NCI-H1092 treated with DMSO at 0.1 percent for 48 hours (cell line): ENCODE measurements at places on chromosomes 16 and 17.

DNA sequence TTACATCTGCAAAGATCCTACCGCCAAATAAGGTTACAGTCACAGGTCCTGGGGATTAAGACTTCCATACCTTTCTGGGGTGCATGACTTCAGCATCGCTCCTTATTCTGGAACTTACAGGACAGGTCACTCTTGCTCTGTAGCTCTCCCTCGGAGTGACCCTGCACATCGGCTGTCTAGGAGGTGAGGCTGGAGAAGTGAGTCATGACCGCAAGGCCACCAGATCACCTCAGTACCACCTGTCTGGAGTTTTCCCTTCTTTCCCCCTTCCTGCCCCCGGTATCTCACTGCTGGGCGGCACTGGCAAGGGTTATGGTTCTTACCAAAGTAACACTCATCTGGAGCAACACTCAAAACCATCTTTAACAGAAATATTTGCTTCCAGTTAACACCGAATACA, 374.8 kb downstream of the SLC39A11 start:
- DNase-seq, result no peak

DNA sequence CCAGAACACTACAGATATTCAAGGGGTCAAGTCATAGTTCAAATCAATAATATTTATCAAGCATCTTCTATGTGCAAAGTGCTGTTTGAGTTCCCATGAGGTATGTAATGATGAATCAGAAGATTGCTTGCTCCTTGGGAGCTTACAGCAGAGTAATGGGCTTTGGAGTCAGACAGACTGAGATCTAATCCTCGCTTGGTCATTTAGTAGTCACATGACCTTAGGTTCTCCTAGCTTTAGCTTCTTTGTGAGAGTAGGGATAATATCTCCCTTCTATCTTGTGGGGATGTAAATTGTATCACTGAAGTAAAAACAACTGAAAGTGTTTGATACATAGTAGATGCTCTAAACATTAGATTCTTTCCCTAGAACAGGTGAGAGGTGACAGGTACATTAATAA, 30.1 kb downstream of the SNX11 start:
- DNase-seq, result no peak

DNA sequence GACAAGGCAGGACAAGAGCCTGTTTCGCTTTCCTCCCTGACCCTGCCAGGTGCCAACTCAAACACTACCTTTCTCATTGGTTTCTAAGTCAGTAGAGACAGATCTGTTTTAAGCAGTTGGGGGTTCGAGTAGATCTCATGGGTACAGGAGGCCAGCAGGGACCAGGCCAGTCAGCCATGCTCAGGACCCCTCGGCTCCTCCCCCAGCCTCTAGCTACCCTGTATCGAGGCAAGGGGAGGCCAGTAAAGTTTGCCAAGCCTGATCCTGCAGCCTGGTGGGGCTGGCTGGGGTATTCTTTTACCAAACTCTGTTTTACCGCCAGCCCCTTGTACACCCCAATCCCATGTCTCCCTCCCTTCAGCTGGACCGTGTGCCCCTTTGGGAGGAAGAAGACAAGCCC, 26.6 kb downstream of the OR1D5 start:
- DNase-seq, result no peak

- DNase-seq, result no peak
Measured at GRCh38 chr17:42141382-42141781, 13.4 kb downstream of the RAB5C start.

DNA sequence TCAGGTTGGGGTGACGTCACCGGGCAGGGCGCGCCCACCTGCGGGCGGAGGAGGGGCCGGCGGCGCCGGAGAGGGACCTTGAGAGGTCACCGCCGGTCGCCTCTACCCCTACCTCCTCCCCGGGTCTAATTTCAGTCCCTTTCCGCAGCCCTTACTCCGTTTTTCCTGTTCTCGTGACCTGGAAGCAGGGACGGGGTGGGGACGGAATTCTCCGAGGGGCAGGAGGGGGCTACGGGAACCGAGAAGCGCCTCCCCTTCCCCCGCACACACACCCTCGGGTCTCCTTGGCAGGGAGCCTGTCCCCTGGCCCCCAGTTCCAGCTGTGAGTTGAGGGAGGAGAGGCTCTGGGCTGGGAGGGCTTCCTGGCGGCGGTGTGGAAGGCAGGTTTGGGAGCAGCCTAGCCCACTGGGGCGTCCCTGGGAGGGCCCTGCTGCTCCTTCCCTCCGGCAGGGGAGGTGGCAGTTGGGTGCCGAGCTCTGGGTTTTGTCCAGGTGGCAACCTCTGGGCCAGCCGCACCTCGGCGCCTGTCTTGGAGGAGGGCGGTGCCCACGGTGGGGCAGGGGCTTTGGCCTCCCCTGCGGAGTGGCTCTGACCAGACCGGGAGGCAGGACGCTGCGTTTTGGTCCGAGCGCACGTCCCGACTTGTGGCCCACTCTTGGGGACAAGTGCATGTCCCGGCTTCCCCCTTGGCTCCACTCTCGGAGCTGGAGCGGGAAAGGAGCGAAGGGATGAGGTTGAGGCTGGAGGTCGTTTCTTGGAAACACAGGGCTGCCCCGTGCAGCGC, 773 bp downstream of the SYNGR3 start:
- peak; percentile 4 for DNase-seq

DNA sequence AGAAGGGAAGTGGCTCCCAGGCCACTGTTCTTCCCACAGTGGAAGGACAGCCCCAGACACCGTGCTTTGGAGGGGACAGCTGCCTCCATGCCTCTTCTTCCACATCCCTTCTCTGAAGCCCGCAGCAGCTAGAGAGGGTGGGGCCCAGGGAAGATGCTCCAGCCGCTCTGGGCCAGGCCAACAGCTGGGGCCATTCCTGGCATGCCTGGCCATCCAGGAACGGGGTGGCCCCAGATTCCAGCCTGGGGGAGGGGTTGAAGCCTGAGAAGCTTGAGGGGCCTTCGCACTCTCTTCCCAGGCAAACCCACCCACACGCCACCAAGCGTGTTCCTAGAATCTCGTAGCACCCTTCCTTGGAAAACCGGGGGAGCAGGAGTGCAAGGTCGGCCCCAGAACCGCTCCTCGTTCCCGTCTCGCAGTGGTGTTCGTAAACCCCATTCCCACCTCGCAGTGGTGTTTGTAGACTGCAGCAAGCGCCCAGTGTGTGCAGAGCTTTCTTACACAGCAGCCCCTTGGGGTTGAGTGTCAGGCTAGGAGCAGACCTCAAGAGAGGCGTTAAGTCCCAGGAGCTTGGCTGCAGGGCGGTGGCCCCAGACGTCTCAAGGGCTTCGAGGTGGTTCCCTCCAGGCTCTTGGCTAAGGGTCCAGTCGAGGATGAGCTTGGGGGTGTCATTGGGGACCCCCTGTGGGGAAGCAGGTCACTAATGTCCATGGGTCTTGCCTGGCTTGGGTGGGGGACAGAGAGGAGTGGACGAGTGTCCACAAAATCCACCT, 2.7 kb downstream of the CDH15 start:
- DNase-seq, result no peak

GRCh38 chr16:49603956-49604355, 230.4 kb downstream of the C16orf78 start:
- no peak for DNase-seq

DNA sequence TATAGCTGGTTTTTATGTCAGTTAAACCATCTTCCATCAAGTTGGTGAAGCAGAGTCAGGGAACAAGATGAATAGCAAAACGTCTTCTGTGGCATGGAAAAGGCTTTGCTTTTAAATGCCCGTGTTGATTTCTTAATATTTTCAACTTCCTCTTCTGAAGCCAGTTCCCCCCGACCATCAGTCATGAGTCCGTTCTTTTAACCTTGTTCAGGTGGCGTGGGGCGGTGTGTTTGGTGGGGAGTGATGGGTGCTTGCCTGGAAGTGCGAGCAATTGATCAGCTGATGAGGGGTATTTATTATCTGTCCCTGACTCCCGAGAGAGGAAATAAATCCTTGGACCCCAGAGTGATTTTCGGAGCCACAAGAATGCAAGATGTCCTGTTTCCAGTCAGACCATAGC, 147.1 kb downstream of the WWOX start:
- DNase-seq, result no peak
